Fibroblast of villous mesenchyme (primary cell): ENCODE measurements at places on chromosomes 3 and 15.

- DNase-seq, result no peak
Observed at GRCh38 chr15:81948222-81948621, 97.6 kb downstream of the MEX3B start.

GRCh38 chr3:10351013-10351735 is 30.3 kb upstream of the SEC13 start:
- DNase-seq, result no peak

DNA sequence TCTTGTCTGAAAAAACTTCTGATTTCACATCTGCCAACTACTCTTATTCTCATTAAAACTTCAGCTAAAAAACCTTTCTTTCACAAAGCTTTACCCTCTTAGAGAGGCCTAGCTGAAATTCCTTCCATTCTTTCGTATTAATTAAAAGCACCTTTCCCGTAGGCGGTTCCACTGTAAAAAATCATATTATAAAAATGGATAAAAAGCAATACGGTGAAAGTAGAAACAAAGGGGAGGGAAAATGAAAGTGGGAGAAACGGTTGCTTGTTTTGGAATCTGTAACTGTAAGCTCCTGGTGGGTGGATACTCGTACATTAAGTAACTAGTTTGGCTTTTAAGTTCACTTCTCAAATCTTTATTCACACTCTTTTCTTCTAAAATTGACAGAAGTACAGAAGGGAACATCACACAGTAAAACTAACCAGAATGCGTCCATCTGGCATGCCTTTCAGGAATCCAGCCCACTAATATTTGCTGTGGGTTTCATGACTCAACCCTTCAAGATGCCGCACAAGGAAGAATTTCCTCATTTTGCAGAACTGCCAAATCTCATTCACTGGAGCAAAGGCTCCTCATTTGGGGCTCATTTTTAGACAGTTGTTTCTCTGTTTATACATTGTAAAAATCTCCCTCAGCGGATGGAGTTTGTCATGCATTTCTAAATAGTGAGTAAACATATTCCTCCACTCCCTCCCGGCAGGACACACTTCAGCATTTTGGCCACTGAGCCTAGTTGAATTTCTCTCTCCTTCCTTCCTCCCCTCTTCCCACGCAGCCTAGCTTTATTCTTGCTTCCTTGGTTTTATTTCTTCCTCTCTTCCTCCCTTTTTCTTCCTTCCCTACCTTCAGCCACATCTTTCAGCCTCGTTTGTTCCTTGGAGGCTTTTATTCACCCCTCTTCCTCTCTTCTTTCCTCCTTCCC is 419.5 kb upstream of the NAALADL2 start:
- DNase-seq, result peak; percentile 95

- peak; percentile 30 for DNase-seq
Observed at GRCh38 chr3:186281176-186281575, 80.9 kb downstream of the DGKG start.

DNA sequence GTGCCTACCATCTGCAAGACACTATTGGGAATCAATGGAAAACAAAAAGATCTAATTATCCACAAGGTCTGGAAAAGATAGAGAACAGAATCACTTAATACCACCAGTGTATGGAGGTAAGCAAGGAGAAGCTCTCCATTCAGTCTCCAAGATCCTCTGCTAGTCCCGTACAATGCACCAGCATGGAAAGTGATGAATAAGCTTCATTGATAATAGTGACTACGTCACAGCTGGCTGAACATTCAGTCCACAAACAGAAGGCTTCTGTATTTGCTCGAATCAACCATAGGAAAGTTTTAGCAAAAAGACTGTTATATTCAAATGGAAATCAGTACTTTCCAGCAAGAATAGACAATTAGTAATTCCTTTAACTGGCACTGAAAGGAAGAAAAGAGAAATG is 42.9 kb downstream of the IGSF11 start:
- no peak for DNase-seq

DNA sequence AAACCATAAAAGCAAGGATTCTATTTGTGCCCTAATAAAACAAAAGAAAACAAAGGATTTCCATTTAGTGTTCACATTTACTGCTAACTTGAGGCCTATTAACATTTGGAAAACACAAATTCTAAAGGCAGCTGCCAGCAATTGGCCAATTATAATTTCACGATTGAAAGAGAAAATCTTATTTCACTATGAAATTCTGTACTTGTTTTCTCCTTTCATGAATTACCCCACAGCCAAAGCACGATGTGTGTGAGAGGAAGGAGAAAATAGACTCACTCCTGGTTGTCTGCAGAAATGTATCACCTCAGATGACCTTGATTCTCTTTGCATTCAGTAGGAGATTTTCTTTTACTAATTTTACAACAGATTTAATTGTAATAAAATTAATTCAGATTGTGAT is 242.8 kb upstream of the GBE1 start:
- no peak for DNase-seq

DNA sequence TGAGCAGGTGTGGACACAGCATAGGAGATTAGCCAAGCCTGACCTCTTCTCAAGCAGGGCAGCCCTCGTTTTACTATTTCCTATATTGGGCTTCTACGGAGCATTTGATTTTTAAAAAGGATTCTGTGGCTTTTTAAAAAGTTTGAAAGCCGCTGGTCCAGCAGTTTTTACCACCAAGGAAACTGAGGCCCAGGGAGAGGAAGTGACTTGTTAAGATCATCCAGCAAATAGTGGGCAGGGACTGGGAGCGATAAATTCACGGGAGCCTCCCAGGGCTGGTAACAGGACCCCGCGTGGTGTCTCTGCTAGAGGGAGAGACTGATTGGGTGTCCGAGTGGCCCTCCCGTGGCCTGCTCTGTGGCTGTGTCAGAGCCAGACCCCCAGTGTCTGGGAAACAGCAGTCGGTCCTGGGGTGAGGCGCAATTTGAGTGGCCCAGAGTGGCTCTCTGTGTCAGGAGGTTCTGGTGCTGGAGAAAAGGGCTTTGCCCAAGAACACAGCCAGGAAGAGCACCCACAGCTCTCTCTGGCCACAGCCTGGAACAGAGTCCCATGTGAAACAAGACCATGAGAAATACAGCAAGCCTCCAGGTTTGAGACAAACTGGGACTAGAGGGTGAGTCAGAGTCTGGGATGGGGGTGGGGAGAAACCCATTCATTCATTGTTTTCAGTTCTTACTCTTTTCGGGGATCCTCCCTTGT is 4.2 kb downstream of the FURIN start:
- peak; percentile 81 for DNase-seq
